ENCODE measurements at places on chromosomes 1 and 21. TPM values are rescaled to one million over a fixed set of nuclear protein-coding genes. Genes with fewer than 3 reads are reported as not detected.

Gene CD5L
- not detected for total RNA-seq

Gene CNKSR1
- 0.24 TPM for total RNA-seq

Gene OPRD1
- total RNA-seq, result 0.06 TPM

Gene TBX15
- total RNA-seq, result 0.07 TPM

Gene TFF2
- total RNA-seq, result not detected

Data from A549 treated with DMSO at 1 μM for 4 hours (cell line).